Stimulated activated CD4-positive, alpha-beta T cell treated with anti-CD3 and anti-CD28 coated beads, Interleukin-1b, Interleukin-23, amount 100 ng/mL, for 1 hour (primary cell): ENCODE measurements at places on chromosomes 7 and 10.

DNA sequence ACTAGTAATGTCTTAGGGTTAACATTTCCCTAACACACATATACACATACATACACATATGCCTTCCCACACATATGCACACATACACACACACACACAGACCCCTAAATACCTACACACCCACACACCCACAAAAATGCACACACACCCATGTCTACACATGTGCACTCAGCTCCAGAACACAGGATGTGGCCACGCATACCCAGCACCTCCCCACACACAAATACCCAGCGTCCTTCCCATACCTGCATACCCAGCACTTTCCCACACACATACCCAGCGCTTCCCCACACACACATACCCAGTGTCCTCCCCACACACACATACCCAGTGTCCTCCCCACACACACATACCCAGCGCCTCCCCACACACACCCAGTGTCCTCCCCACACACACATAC, 534.9 kb downstream of the DNAJB6 start:
- no peak for DNase-seq

DNA sequence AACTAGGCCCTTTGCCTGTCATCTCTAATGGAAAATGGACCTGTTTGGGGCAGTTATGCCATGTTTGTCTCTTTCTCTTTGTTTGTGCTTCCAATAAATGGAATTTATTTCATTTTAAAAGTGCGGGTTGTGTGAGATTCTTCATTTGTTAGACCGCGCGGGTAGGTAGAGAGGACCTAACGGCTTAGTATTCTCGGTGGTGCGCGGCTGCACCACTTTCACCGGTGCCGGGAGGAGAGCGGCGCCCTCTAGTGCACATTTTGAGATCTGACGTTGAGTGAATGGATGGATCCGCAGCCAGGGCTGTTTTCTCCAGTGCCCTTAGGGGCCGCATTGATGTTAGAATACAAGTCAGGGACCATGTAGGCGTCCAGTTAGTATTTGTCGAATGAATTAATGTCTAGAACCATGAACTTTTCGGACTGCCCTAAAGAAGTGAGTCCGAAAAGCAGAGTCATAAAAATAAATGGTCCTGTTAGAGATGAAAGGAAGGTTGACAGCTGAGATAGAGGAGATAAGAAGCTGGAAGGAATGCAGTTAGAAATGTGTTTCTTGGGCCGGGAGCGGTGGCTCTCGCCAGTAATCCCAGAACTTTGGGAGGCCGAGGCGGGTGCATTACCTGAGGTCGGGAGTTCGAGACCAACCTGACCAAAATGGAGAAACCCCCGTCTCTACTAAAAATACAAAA, 29.3 kb upstream of the GIMAP8 start:
- peak; percentile 76 for DNase-seq

- no peak for DNase-seq
Observed at GRCh38 chr7:73812996-73813395, 17.8 kb upstream of the CLDN4 start.

- DNase-seq, result no peak
Observed at GRCh38 chr7:94923412-94923811, 16.0 kb downstream of the PPP1R9A start.

DNA sequence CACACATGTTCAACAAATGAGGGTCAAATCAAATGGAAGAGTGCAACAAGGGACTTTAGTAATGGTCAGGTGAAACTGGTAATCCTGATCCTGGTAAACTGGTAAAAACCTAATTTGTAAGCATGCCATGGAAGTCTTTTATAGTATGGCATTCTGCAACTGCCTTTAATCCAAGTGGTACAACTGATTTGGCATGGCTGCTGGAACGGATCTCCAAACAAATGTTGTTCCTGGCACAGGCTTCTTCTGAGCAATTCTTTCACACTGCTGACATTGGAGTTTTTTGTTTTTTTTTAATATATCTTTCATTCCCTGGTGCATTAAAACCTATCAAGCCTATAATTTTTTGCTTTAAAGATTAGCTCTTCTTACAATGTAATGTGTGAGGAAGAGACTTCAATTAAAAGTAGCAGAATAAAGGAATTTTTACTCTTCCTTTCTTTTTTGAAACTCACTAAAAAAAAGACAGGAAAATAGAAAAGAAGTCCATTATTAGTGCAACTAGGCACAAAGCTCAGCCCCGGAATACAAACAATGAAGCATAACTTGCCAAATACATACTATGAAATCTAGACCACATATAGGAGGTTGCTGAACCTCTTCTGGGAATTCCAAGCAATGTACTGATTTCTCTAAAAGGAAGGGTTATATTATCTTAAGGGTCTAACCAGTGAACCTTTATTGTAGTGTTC, 79.3 kb upstream of the OIT3 start:
- DNase-seq, result no peak

GRCh38 chr7:114925434-114925833, 3.5 kb downstream of the MDFIC start:
- DNase-seq, result no peak

- no peak for DNase-seq
Observed at GRCh38 chr7:92751902-92752901, 84.2 kb downstream of the CDK6 start.

DNA sequence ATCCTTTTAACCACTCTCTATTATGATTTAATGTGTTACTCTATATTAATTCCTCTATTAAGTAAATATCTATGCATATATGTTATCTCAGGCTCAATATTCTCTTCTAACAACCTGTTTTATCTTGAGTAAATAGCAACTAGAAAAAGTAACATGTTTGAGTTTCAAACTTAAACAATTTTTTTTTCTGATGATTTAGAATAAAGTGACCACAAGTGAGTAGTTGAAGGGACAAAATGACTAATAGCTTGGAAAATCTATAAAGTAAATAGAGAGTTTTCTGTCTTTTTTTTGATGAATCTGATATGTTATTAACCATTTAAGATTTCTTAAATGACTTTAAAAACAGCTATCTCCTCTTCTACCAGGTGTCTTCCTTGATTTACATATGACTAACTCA, 483.8 kb downstream of the TFEC start:
- no peak for DNase-seq

GRCh38 chr7:100407285-100408180, 21.0 kb downstream of the ZCWPW1 start:
- DNase-seq, result no peak

DNA sequence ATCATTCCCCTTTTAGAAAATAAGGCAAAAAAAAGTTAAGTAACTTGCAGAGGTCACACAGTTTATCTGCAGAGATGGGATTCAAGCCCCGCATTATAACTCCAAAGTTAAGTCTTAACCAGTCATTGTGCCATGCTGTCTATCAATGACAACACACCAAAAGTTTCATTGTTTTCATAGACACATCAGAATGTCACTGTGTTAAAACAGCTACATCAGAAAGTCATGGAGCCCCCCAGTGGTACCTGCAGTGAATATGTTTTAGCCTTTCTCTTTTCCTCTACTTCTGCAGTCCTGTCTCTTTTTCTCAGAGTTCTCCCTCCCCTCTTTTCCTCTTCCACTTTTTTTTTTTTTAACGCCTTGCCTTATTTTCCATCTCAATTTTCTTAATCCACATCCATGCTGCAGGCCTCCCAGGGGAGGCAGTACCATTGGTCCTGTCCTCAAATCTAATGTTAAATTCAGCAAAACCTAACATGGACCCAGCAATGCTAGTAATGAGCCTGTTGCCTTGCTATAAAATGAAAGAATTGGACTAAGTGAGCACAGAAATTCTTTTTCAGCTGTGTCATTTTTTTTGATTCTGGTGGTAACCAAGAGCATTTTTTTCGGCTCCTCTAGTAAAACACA, 3.8 kb upstream of the NRCAM start:
- DNase-seq, result no peak

DNA sequence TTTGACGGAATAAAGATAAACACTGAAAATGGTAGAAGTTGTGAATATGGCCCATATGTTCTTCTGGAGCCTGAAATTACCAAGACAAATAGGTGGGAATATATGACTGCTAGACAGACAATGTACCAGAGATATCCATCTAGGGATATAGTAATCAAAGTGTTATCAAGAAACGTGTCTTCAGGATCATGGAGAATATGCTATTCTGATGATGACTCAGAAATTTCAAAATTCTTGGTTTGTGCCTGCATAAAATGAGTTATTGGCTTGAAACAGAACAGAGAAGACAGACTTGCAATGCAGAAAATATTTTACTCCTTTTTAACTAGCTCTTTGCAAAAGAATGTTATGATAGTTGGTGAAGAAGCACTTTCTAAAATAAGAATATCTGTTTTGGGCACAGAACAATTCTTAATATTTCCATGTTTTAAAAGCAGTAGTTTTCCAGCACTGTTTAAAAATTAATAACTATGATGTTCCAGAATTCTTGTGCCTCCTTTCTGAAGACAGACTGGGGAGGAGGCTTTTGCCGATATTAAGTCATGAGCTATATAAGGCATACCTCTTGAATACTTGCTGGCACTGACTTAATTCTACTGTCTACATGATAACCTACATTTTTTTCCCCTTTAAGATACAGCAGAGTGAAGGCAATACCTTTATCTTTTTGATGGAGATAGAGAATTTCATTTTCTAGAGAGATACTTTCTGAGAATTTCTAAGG, 34.4 kb upstream of the CABCOCO1 start:
- no peak for DNase-seq

GRCh38 chr10:123298583-123298982, 144.4 kb downstream of the BUB3 start:
- DNase-seq, result no peak

- no peak for DNase-seq
Observed at GRCh38 chr7:9453521-9453920, 1020.1 kb downstream of the NXPH1 start.

DNA sequence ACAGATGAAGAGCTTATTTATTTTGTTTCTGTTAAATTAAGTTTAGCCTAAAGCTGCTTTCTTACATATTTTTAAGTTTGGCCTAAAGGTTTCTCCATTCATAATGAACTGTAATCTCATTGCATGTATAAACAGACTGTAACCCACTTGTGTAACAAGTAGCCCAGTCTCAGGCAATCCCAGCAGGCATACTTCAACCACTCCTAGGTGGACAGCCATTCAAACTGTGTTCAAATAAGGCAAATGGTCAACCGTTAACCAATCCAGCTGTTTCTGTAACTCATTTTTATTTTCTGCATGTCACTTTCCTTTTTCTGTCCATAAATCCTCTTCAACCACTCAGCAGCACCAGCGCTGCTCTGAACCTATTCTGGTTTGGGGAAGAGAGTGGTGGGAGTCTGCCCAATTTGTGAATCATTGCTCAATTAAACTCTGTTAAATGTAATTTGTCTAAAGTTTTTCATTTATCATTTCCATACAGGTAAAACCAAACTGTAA, 35.9 kb downstream of the PHYHIPL start:
- DNase-seq, result no peak

GRCh38 chr7:80319461-80319860, 184.8 kb downstream of the GNAI1 start:
- DNase-seq, result no peak

GRCh38 chr7:157855452-157856213, 518.8 kb downstream of the DNAJB6 start:
- no peak for DNase-seq

DNA sequence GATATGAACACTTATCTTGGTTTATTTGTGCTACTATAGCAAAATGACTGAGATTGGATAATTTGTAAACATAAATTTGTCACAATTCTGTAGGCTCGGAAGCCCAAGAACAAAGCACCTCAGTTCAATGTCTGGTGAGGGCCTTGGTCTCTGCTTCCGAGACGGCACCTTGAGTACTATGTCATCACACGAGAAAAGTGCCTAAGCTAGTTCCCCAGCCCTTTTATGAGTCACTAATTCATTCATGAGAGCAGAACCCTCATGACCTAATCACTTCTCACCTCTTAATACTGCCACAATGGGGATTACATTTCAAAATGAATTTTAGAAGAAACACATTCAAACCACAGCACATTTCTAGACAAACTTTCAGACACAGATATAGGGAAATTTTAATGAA, 52.0 kb upstream of the PRSS1 start:
- DNase-seq, result no peak

- no peak for DNase-seq
Observed at GRCh38 chr10:27536437-27536836, 32.3 kb downstream of the RAB18 start.

DNA sequence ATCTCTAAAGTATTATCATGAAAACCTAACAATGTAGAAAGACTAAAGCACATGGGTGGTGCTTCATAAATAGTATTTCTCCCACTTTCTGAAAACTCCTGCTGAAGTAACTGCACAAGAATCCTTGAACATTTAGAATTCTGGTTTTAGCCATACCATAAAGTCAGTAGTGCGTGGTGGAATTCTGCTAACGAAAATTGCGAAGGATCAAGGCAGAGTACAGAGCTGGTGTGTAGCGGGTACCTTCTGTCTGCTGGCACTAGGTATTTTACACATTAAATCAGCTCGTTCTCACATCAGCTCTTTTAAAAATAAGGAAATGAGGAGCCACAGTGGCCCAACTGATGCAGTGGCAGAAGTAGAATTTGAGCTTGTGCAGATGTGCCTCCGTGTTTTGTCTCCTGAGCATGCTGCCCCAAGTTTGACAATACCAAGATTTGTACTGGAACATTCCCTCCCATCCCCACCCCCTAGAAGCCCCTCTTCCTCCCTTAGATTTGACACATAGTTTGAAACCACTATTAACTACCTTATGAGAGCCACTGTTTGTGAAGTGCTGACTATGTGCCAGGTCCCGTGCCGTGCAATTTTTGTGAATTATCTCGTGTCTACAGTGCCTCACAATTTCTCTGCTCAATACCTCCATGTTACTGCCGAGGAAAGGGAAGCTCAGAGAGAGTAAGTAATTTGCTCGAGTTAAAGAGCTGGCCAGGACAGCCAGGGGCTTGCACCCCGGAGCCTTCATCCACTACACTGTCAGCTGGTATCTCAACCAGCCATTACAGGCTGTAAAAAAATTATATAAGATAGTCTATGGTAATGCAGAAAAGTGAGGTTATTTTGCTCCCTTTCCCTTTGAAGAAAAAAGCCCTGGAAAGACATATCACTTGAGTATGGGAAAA, 66.9 kb downstream of the EGFR start:
- no peak for DNase-seq

- no peak for DNase-seq
Observed at GRCh38 chr7:91263384-91264045, 718 bp upstream of the FZD1 start.

DNA sequence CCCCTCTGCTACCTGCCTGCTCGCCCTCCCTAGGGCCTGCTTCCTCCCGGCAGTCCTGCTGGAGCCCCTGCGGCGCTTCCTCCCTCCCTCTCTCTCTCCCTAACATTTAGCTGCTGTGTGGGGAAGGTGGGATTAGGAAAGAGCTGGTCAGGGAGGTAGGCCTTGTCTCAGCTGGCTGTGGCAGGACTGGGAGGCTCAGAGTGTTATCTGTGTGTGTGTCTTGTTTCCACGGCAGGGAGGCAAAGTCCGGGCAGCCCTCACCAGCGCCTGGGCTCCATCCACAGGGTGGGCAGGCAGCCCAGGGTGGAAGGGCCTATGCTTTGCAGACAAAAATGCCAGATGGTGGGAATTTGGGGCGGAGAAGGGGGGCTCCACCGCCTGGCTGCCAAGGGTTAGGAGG, 105.7 kb downstream of the RPS24 start:
- DNase-seq, result no peak

GRCh38 chr7:69208848-69209247, 389.4 kb upstream of the AUTS2 start:
- no peak for DNase-seq

- no peak for DNase-seq
Observed at GRCh38 chr7:107119376-107120105, 49.3 kb upstream of the HBP1 start.

GRCh38 chr10:18472977-18473376, 178.4 kb downstream of the NSUN6 start:
- DNase-seq, result no peak
